ENCODE measurements at places on chromosomes 13 and 19.

GRCh38 chr19:37954421-37954874, 47.4 kb downstream of the SIPA1L3 start:
- DNase-seq = no peak

- DNase-seq = peak; percentile 99
Measured at GRCh38 chr19:17855280-17856152, 4.2 kb upstream of the RPL18A start.

- no peak for DNase-seq
Measured at GRCh38 chr19:2724148-2724557, 3.0 kb upstream of the DIRAS1 start.

- DNase-seq = no peak
Measured at GRCh38 chr19:17506745-17507144, 4.7 kb upstream of the PGLS start.

GRCh38 chr13:112060899-112061366, 6.0 kb upstream of the SOX1 start:
- no peak for DNase-seq

- no peak for DNase-seq
Measured at GRCh38 chr19:15289673-15290072, 42.7 kb downstream of the BRD4 start.

DNA sequence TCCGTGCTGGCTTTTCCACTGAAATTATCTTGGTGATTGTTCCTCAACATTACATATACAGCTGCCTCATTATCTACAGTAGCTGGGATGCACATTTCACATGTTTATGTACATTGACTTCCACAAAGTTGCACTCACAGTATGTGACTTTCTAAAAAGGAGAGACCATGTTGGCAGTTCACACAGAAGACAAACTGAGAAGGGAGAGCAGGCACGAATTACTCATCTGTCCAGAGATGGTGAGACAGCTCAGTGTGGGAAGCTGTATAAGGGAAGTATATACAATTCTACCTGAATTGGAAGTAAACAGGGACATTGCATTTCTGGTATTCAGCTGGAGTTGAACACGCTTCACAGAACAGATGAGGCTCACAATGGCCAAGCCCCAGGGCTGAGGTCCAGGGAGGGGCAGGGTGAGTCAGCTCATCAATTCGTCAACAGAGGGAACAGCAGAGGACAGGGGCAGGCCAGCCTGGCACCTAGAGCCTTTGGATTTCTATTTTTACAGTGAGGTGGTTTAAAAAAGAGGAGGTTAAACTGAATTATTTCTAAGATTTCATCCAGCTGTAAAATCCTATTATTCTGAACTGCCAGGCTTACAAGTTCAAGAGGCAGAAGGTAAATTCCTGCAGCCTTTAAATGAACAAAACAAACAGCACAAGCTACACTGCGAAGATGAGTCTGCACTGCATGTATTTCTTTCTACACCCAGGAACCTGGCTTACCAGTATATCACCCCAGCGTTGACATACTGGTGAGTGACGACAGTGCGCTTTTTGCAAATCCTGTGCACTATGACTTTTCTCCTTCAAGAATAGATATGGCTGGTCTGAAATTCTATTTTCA, 9.8 kb downstream of the PARP4 start:
- DNase-seq = no peak

DNA sequence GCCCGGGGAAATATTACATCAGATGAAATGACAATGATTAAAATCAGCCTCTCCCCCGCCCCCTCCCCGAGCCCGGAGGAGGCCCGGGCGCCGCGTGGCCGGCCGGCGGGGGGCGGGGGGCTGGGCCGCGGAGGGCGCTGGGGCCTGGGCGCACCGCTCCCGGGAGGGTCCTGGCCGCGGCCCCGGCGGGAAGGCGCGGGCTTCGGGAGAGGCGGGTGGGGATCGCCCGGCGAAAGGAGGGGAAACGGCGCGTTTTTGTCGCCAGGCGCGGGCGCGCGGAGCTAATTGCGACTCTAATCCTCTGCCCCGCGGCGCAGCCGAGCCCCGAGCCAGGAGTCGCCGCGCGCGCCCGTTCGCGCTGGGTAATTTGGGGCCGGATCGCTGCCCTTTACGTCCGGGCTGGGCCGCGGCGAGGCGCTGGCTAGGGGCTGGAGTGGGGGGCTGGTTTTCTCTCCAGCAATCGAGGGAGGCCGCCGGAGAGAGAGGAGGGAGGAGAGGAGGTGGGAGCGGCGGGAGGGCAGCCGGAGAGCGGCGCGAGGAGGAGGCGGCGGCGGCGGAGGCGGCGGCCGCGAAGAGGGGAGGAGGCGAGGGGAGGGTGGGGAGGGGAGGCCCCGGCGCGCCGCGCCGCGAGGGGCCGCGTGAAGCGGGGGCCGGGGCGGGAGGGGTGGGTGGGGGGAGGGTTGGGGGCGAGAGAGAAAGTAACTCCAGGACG, at the start of gene KCTD15:
Gene KCTD15 (plus strand): TSS at position 707 of the 712 bp plus-strand sequence. CDS start 3,585 bp downstream, outside the sequence.
- DNase-seq = peak; percentile 49

- no peak for DNase-seq
Measured at GRCh38 chr19:752652-753517, 2.0 kb downstream of the MISP start.

Data from stimulated activated CD8-positive, alpha-beta memory T cell treated with anti-CD3 and anti-CD28 coated beads, Interleukin-4, amount 100 ng/mL, for 48 hours (primary cell).